GM12864 (cell line): ENCODE measurements at places on chromosomes 12 and 14.

GRCh38 chr12:108630481-108631207 lies 3.0 kb downstream of the SELPLG start:
- DNase-seq, result no peak

- no peak for DNase-seq
These were observed 113.4 kb downstream of the RALGAPA1 start for GRCh38 chr14:35695647-35696046.

- no peak for DNase-seq
These were observed 143.4 kb upstream of the CPSF6 start for GRCh38 chr12:69095765-69096477.

GRCh38 chr14:105019861-105020814 lies 745 bp downstream of the CDCA4 start:
- no peak for DNase-seq

GRCh38 chr12:112924986-112925385 lies 13.3 kb upstream of the OAS3 start:
- no peak for DNase-seq
